ENCODE measurements at places on chromosomes 1 and 21.

- no peak for DNase-seq
Measured at GRCh38 chr1:51740652-51741051, 123.8 kb downstream of the OSBPL9 start.

- DNase-seq: no peak
Measured at GRCh38 chr1:6815726-6816125, 30.5 kb downstream of the CAMTA1 start.

DNA sequence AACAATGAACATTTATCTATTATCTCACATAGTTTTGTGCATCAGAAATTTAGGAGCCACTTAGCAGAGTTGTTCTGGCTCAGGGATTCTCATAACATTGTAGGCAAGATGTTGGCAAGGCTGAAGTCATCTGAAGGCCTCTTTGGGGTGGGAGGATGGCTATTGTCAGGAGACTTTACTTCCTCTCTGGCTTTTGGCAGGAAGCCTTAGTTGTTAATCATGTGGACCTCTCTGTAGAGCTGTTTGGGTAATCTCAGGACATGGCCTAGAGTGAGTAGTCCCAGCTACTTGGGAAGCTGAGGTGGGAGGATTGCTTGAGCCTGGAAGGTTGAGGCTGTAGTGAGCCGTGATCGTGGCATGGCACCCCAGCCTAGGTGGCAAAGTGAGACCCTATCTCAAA, 40.2 kb downstream of the RASAL2 start:
- DNase-seq: no peak

GRCh38 chr1:192866241-192866868, 57.5 kb downstream of the RGS2 start:
- DNase-seq: no peak

GRCh38 chr21:42514883-42515228, 1.2 kb downstream of the SLC37A1 start:
- no peak for DNase-seq
